ENCODE measurements at places on chromosomes 16 and 17.
A peak's percentile ranks its signal among the peaks of the same experiment; 100 is the strongest.

DNA sequence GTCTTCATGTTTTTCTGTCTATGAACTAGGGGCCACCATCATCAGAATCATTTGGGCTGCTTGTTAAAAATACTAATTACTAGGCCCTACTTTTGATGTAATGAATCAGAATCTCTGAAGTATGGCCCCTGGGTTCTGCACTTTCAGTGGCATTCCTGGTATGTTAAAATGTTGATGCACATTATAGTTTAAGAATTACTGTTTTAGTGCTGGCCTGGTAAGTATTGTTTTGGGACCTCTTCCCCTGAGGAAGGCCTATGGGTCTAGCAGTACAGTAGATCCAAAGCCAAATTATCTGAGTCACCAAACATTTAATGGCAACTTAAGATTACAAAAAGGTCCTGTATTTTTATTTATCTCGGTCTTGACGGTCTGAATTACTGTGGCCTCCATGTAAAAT, 58.8 kb downstream of the AP2B1 start:
- DNase-seq, result no peak

- no peak for DNase-seq
Measured at GRCh38 chr17:66910651-66911285, 53.7 kb upstream of the CACNG4 start.

DNA sequence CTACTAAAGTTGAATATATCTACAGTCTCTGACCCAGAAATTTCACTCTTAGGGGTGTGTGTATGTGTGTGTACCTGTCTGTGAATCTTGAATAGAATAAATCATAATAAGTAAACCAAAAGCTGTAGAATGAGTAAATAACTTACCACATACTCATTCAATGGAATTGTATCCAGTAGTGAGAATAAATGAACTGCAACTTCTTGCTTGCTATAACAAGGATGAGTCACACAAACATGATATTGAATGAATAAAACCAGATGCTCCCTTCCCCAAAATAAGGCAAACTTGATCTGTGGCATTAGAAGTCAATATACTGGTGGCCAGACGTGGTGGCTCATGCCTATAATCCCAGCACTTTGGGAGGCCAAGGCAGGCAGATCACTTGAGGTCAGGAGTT, 259.8 kb upstream of the MON1B start:
- no peak for DNase-seq

- no peak for DNase-seq
Measured at GRCh38 chr17:62963296-62963695, 2.7 kb upstream of the TANC2 start.

DNA sequence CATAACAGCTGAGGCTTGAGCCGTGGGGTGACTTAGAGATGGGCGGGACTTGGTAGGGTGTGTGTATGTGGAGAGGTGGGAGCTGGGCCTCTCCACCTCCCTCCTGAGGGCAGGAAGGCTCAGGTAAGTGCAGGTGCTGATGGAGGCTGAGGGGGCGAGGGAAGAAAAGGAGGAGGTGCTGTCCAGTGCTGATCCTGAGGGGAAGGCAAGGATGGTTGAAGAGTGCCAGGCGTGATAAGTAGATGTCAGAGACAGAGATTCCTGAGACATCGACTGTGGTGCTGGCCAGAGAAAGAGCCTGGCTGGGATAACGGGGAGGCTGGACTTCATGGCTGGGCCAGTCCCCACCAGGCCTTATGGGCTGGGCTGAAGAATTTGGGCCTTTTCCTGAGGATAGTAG, 159.1 kb downstream of the SDK2 start:
- DNase-seq, result no peak

- DNase-seq, result no peak
Measured at GRCh38 chr16:49581630-49582298, 208.2 kb downstream of the C16orf78 start.

- no peak for DNase-seq
Measured at GRCh38 chr16:82136956-82137821, 32.8 kb downstream of the MPHOSPH6 start.

DNA sequence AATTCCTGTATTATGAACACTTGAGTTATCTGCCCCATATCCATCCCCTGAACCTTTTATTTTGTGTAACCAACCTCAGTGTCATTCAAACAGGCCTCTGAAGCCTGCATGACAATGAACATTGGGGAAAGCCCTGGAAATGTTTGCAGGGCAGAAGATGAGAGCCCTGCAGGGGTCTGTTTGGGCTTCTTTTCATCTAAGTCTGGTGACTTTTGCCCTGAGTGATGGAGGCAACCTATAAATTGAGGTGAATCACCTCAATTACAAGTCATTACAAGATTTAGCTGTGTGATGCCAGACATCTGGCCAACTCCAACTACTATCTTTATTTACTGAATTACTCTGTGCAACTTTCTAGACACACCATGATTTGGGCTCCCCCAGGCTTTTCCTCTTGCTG, 189.2 kb downstream of the MAF start:
- no peak for DNase-seq

- peak; percentile 73 for DNase-seq
Measured at GRCh38 chr17:45353043-45353442, 36.2 kb upstream of the MAP3K14 start.

- peak; percentile 82 for DNase-seq
Measured at GRCh38 chr16:50719401-50720337, 22.2 kb upstream of the CYLD start.

DNA sequence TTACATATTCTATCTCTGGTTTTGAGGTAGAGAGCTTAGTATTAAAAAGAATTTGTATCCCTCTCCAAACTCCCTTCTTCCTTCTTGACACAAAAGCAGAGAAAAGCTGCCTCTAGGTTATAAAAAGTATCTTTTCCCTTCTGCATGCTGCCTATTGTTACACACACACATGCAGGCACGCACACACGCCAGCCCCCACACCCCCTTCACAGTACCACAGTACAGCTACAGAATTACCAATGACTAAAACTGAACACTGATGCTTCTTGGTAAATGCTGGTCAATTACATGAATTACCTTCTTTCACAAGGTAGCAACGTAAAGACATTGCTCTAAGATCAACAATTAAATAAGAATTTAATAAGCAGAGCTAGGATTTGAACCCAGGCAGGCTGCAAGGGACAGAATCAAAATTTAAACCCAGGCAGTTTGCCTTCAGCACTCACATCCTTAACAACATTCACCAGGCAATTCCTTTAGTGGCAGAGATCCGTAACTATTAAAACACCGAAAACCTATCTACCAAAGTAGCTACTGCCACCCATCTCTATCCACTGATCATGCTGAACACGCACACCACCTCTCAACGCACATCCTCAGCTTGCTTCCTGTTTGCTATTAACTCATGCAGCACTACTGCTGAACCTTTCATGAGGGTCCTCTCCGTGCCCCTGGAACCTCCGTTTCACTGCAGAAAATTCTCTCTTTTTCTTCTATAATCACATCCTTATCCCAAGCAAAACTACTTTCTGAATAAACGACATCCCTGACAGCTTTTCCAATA, 37.8 kb downstream of the YWHAE start:
- DNase-seq, result peak; percentile 40

GRCh38 chr17:53630638-53631037, 192.1 kb upstream of the KIF2B start:
- DNase-seq, result no peak

GRCh38 chr16:50697881-50698767, 4.7 kb downstream of the NOD2 start:
- peak; percentile 75 for DNase-seq

GRCh38 chr16:29994600-29995323, 655 bp downstream of the HIRIP3 start:
- DNase-seq, result peak; percentile 43

- DNase-seq, result no peak
Measured at GRCh38 chr17:82003411-82004381, 19.0 kb downstream of the CENPX start.

GRCh38 chr16:29962344-29962994, 590 bp downstream of the TMEM219 start:
- peak; percentile 81 for DNase-seq

DNA sequence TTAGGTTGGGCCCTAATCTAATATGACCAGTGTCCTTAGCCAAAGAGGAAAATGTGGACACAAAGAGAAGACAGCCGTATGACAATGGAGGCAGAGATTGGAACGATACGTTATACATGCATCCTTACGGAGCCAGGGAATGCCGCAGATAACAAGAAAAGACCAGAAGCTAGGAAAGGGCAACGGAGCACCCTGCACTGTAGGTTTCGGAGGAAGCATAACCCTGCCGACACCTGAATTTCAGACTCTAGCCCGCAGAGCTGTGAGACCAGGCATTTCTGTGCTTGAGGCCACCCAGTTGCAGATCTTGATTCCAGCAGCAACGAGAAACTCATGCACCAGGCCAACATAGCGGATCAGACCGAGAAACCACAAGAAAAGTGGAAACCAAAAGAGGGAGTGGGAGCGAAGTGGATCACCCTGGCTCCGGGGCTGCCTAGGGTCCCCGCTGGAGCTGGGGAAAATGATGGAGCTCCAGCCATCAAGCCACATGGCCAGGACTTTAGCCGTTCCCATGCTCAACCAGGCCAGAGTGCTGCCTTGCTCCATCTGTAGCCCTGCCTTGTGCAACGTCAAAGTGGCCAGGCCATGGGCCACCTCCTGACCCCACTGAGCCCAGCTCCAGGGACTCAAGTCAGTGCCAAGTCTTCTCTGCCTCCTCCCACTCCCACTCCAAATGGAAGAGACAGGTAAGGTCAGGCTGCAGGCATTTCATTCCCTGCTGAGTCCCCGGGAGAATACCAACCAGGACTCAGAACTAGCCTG, 51.7 kb upstream of the RPL38 start:
- no peak for DNase-seq

DNA sequence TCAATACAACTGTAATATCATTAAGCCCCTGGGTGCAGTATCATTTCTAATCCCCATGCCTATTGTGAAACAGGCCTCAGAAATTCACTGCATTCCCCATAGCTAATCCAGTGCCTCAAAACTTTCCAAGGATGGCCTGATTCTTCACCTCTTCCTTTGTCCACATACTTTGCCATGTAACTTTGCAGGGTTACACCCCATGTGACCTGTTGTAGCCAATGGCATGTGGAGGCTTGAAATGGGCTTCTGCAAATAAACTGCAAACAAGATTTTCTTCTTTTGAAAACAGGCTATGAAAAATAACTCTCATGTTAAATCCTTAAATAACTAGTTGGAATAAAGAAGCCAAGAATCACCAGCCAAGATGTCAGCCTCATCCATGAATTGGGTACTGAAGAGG, 35.9 kb downstream of the ABCA10 start:
- no peak for DNase-seq

- DNase-seq, result peak; percentile 48
Measured at GRCh38 chr16:89407282-89407924, 83.0 kb downstream of the ANKRD11 start.

GRCh38 chr17:15893658-15894024, 51.3 kb upstream of the ADORA2B start:
- DNase-seq, result no peak

DNA sequence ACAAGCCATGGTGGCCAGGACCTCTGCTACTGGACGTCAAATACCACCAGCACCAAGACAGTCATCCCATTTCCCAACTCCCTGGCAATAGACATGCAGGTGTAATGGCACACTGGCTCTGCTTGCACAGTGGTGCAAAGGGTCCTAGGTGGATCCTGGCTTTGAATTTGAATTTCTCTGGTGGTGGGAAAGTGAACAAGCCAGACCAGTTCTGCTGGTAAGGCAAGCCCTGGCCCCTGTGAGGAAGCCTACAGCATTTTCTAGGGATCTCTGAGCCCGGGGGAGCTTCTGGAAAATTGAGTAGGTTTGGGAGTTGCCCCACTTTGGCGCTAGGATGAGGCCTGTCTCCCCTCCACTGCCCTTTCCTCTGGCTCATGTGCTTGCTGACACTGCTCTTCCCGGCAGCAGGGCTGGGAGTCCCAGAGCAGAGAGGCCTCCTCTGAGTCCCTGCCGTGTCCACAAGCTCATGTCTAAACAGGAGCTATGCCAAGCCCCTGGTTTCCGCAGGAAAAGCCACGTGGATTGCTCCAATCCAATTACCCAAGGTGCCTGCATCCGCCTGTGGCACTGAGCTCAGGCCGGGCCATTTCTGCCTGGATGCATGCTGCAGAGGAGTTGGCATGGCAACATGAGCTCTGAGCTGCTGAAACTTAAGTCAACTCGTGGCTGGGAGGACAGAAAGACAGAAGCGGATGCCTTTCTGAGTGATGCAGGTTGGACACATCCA, 67.0 kb downstream of the PRMT7 start:
- DNase-seq, result no peak

GRCh38 chr16:26118575-26118974, 426.8 kb downstream of the HS3ST4 start:
- no peak for DNase-seq

- no peak for DNase-seq
Measured at GRCh38 chr16:60259956-60260355, 1525.8 kb upstream of the GOT2 start.

DNA sequence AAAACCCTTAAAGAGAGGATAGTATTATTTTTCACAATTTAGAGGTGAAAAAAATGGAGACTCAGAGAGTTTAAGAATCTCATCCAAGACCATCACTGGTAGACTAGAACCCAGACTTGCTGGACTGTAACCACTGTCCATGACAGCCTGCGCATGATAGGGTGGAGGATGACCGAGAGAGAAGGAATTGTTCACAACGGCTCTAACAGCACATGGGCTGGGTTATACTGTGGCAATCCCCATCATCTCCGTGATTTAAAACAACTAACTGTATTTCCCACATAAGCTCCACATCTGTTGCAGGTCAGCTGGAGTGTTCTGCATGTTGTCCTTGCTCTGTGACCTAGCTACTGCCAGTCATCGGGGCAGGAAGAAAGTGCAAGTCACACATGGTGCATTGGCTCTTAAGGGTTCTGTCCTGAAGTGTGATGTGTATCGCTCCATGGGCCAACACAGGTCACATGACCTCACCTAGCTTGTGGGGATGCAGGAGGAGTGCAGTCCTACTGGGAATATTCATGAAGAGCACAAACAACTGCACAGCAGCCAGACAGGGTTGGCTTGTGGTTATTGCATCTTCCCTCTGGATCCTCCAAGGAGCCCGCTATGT, 131.2 kb upstream of the MPHOSPH6 start:
- DNase-seq, result no peak

- peak; percentile 62 for DNase-seq
Measured at GRCh38 chr17:31491376-31492131, 100.1 kb downstream of the RAB11FIP4 start.

GRCh38 chr17:21283482-21284318, 811 bp upstream of the MAP2K3 start:
- peak; percentile 73 for DNase-seq

- DNase-seq, result no peak
Measured at GRCh38 chr17:69230939-69231338, 2.3 kb upstream of the ABCA10 start.

DNA sequence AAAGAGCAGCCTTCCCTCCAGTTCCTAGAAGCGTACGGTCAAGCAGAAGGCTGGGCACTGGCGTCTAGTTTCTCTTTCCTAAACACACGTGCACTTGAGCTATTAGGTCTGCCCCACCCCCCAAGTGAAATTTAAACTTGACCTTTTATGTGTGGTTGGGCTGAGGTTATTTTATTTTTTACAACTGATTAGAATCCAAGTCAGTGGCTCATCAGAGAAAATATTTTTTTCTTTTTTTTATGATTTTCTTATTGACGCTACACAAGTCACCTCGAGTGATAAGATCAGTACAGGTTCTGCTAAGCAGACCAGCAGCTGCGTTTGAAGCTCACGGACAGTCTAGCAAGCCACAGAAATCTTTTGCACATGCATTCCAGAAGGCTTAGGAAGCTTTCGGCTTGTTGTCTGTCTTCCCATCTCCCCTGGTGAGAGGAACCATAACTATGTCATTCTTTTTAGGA, 95.1 kb downstream of the ZFHX3 start:
- no peak for DNase-seq

- no peak for DNase-seq
Measured at GRCh38 chr17:68657576-68657975, 56.4 kb upstream of the FAM20A start.
